Upper lobe of left lung (tissue), 6 donors: ENCODE measurements at places on chromosomes 2 and 18. TPM values are rescaled to one million over a fixed set of nuclear protein-coding genes. Genes with fewer than 3 reads are reported as not detected.

VWA3B gene
- 0.72 TPM for total RNA-seq

MC2R gene
- total RNA-seq: not detected

FOXI3 gene
- not detected for total RNA-seq

GRCh38 chr2:61558160-61558559 is 20.0 kb upstream of the XPO1 start:
- DNase-seq: no peak
- no peaks in the 10 kb centered on the region for H3K4me1 ChIP-seq
- H3K27ac ChIP-seq: no peak overlapping the region
- no peaks in the 10 kb centered on the region for H3K27me3 ChIP-seq
- no peaks in the 10 kb centered on the region for H3K36me3 ChIP-seq

DNA sequence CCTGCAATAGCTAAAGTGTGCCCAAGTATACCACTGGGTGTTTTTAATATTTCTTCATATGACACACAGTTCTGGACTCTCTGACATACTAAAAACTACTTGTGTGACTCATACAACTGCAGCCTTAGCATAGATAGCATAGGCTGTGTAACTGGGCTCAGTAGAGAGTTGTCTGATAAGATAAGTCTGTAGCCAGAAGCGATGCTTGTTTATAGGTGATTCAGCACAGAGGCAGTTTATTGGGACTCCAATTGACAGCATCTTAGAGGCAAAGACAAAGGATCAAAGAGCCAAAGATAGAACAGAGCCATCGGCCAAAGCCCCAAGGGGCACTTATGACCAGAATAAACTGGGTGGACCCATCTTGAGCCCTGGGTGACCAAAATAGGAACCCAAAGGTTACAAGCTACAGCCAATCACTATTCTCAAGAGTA is 42.3 kb downstream of the AAK1 start:
- no peaks in the 10 kb centered on the region for H3K4me1 ChIP-seq
- DNase-seq: no peak
- no peaks in the 10 kb centered on the region for H3K27me3 ChIP-seq
- no peak overlapping the region for H3K27ac ChIP-seq

- no peak for DNase-seq
- H3K4me3 ChIP-seq: no peak overlapping the region
- no peaks in the 10 kb centered on the region for H3K36me3 ChIP-seq
- no peak overlapping the region for H3K27ac ChIP-seq
- H3K4me1 ChIP-seq: no peaks in the 10 kb centered on the region
Measured at GRCh38 chr2:166154685-166155338, 27.0 kb upstream of the SCN1A start.

DNA sequence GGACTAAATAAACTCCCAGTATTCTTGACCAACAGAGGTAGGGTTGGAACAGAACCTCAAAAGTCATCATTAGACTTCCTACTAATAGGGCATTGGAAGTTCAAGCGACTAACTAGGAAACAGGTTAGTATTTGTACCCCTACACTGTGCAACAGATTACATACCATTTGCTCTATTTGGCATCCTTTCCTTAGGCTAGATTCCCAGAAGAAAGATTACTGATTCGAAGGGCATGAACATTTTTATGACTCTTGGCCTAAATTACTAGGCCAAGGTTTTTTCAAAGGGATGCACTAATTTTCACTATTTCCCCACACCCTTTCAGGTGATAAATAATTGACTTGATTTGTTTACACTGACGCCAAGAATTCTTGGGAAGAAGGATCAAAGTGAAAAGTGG is 104.8 kb upstream of the CYP1B1 start:
- no peaks in the 10 kb centered on the region for H3K27me3 ChIP-seq
- no peak for DNase-seq
- no peak overlapping the region for H3K4me3 ChIP-seq
- peaks cover 28% of the 10 kb centered on the region for H3K4me1 ChIP-seq
- H3K27ac ChIP-seq: no peak overlapping the region

DNA sequence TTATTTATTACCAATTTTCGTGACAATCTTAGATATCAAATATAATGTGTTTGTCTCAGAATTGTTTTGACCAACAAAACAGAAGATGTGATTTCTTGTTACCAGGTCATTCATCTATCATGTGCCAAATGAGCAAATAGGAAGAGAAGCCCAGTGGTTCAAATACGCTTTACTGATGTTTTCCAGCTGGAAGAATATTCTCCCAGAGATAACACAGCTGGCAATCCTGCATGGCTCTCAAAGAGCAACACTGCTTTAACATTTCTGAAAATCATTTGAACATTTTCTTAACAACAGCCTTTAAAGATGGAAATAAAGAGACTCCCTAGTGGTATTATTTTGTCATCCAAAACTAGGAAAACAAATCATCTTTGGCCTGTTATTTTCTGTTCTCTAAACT is 359.8 kb downstream of the CTNNA2 start:
- no peaks in the 10 kb centered on the region for H3K27me3 ChIP-seq
- no peaks in the 10 kb centered on the region for H3K4me1 ChIP-seq
- H3K36me3 ChIP-seq: no peaks in the 10 kb centered on the region
- no peak overlapping the region for H3K4me3 ChIP-seq

DNA sequence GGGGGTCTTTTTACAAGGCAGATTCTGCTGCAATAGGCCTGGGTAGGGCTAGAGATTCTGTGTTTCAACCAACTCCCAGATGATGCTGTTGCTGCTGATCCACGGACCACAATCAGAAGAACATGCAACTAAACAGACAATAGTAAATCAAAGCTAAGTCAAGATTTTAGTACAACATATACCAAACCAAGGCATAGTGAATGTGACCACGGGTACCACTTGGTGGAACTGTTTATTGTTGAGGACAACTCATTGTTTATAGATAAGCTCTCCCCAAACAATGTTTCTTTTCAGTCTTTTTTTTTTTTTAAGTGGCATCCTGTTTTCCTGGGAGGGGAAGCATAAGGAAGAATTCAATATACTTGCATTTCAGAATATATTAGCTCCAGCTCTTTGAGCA is 36.0 kb upstream of the DARS1 start:
- no peak for DNase-seq
- H3K27ac ChIP-seq: no peak overlapping the region
- peaks cover 21% of the 10 kb centered on the region for H3K4me1 ChIP-seq
- H3K27me3 ChIP-seq: no peaks in the 10 kb centered on the region
- no peaks in the 10 kb centered on the region for H3K36me3 ChIP-seq

DNA sequence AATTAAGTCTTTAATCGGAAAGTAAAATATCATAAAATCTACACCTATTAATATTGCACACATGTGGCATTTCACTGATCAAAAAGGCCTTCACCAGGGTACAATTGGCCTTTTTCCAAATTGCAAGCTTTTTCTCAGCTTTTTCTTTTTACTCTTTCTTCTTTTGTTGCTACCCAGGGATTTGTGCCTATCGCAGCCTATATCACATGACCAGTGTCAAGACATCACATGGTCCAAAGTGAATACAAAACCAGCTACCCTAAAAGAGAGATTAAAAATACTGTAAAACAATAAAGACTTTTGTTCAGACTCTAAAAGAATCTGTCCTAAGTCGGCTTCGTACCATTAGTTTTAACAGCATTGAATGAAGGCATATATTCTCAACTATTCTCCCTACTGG is 15.0 kb upstream of the OTX1 start:
- no peaks in the 10 kb centered on the region for H3K27me3 ChIP-seq
- no peaks in the 10 kb centered on the region for H3K4me1 ChIP-seq
- H3K4me3 ChIP-seq: no peak overlapping the region
- no peak overlapping the region for H3K27ac ChIP-seq

DNA sequence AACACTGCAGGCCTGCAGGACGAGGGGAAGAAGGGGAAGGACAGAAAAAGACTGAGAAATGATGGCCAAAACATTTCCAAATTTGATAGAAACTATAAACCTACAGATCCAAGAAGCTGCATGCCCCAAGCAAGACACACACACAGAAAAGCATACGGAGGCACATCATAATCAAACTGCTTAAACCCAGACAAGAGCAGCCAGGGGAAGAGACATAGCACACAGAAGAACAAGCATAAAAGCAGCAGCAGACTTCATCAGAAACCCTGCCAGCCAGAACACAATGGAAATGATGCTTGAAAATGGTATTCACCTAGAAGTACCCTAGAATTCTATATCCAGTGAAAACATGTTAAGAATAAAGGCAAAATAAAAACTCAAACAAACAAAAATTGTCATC is 57.2 kb upstream of the RNU4ATAC start:
- no peak overlapping the region for H3K27ac ChIP-seq
- H3K4me1 ChIP-seq: peaks cover 3% of the 10 kb centered on the region
- H3K27me3 ChIP-seq: no peaks in the 10 kb centered on the region
- H3K36me3 ChIP-seq: peaks cover 4% of the 10 kb centered on the region
- H3K4me3 ChIP-seq: no peak overlapping the region

DNA sequence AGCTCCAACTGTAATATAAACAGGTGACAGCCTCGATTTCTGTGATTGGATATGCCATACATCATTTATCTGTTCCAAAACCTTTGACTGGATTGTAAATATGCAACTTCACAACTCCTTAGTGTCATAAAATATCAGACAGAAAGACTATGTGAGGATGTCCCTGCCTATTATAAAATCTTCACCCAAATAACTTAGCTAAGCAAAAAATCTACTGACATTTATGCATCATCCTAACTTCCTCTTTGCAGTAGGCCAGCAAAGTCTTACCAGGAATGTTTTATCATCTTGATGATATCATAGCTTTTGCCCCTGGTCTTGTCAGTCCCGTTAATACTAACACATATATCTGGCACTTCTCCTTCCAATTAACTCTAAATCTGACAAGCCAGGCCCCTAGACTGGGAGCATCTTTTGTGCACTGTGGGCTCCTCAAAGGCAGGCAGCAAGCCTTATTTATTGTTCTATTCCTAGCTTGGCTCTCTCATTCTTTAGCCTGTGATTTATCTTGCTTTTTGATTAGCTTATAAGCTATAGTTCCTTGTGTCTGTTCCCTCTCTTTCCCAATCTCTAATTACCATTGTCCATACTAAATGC is 356.5 kb upstream of the HNMT start:
- no peaks in the 10 kb centered on the region for H3K27me3 ChIP-seq
- H3K36me3 ChIP-seq: no peaks in the 10 kb centered on the region
- no peaks in the 10 kb centered on the region for H3K4me1 ChIP-seq
- DNase-seq: no peak
- no peak overlapping the region for H3K4me3 ChIP-seq

- H3K36me3 ChIP-seq: no peaks in the 10 kb centered on the region
- no peak for DNase-seq
- H3K4me1 ChIP-seq: no peaks in the 10 kb centered on the region
- no peak overlapping the region for H3K27ac ChIP-seq
- no peak overlapping the region for H3K4me3 ChIP-seq
Measured at GRCh38 chr2:5798084-5798483, 105.9 kb downstream of the SOX11 start.
